ENCODE measurements at places on chromosomes 7 and 10. TPM values are rescaled to one million over a fixed set of nuclear protein-coding genes. Genes with fewer than 3 reads are reported as not detected.

- H3K4me1 ChIP-seq = no peaks in the 10 kb centered on the region
- H3K27me3 ChIP-seq = no peaks in the 10 kb centered on the region
- DNase-seq = no peak
- no peak overlapping the region for H3K4me3 ChIP-seq
- H3K36me3 ChIP-seq = no peaks in the 10 kb centered on the region
These were observed 41.2 kb downstream of the ANLN start for GRCh38 chr7:36430881-36431280.

The KIF5B gene
- total RNA-seq = 85.0 TPM

- no peaks in the 10 kb centered on the region for H3K4me1 ChIP-seq
- no peak overlapping the region for H3K27ac ChIP-seq
- no peak overlapping the region for H3K4me3 ChIP-seq
These were observed 54.6 kb downstream of the ATE1 start for GRCh38 chr10:121873236-121873635.

The GJC3 gene
- total RNA-seq = 1.0 TPM
